ENCODE measurements at places on chromosomes 4 and X. TPM values are rescaled to one million over a fixed set of nuclear protein-coding genes. Genes with fewer than 3 reads are reported as not detected.

PITX2 gene
- total RNA-seq, result not detected

ITIH6 gene
- not detected for total RNA-seq

NDNF gene
- total RNA-seq, result 9.7 TPM

TLR8 gene
- not detected for total RNA-seq

PFKFB1 gene
- total RNA-seq, result not detected

DNA sequence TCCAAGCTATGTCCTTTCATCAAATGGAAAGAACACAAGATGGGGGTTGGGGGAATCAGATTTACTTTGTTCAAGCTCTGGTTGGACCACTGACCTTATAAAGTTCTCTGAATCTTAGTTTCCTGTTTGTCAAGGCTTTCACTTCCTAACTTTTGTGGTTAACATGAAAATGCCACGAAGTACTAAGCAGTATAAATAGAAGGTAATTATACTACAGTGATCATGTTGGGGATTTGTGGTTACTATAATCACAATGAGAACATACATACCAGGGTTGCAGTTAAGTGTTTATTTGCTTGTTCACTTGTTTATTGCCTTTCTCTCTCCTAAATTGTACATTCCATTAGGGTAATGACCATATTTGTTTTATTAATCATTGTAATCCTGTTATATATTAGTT lies 53.2 kb downstream of the SPRY1 start:
- DNase-seq, result no peak
- H3K36me3 ChIP-seq, result no peaks in the 10 kb centered on the region
- no peaks in the 10 kb centered on the region for H3K27me3 ChIP-seq
- H3K4me1 ChIP-seq, result no peaks in the 10 kb centered on the region
- H3K27ac ChIP-seq, result no peak overlapping the region

DNA sequence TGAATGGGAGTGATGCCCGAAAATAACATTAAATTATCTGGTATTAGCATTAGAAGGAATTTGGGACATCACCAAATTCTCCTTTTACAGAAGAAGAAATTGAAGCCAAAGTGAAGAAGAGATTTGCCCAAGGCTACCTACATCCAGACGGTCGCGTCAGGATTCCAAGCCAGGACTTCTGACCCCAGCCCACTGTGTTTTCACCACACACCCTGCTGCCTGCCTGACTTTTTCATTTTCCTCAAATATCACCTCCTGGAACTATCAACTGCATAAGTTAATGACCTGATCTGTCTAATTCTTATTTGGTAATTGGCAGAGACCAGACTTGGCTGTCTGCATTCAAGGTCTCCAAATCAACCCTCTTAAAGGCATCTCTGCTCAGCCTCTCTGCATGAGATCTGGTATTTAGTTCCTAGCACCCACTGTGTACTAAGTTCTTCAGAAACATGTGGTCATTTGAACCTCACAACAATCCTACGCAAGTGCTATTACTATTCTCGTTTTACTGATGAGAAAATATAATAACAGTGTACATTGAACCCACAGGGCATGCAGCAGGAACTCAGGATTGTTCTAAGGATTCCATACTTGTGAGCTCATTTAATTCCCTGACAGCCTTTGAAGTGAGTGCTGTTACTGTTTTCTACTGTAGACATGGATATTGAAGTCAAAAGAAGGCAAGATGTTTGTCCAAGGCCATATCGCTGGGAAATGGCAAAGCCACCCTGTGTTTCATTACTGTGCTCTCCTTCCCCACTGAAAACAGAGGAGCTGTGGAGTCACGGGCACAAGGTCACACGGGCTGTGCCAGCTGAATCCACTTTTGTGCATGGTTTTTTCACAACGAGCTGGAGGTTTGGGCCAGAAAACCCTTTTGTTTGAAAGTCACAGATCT lies 195.2 kb upstream of the C1QTNF7 start:
- DNase-seq, result no peak
- H3K4me3 ChIP-seq, result no peak overlapping the region
- H3K36me3 ChIP-seq, result no peaks in the 10 kb centered on the region
- no peaks in the 10 kb centered on the region for H3K27me3 ChIP-seq
- peak overlapping the region; percentile 33 for H3K27ac ChIP-seq

DNA sequence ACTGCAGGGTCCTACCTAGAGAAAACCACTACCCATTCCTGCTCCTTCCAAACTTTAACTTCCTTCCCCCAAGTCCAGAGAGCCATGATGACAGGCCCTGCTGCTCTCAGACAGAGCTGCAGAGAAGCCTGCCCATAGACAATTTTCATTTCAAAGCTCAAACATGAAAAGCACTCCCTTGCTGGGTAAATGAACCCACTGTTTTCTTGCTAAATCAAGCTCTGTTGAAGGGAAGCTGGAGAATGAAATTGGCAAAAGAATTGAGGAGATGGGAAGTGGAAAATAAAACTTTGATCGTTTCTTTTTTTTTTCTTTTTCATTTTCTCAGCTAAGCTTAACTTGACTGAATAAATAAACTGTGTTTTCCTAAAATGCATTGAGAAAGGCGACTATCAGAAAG lies 331.1 kb upstream of the CPEB2 start:
- no peak overlapping the region for H3K27ac ChIP-seq
- H3K27me3 ChIP-seq, result no peaks in the 10 kb centered on the region
- no peaks in the 10 kb centered on the region for H3K4me1 ChIP-seq
- no peak for DNase-seq
- no peak overlapping the region for H3K4me3 ChIP-seq

DNA sequence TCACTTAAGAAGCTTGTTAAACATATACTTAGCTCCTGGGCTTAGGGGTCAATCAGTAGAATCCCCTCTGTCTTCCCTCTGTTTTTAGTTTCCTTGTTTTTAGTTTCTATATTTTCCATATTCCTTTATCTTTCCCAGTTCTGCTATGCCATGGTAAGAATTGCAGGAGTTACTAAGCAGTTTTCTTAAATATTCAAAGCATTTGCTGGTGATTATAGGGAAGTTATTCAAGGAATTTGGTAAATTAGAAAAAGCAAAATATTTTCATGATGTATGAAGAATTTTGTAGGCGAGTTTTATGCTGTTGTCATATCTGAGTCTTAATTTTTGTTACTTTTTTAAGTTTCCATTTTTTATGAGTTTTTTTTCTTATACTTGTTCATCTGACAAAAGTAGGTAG lies 91.6 kb upstream of the NUDT6 start:
- H3K27me3 ChIP-seq, result no peaks in the 10 kb centered on the region
- H3K27ac ChIP-seq, result no peak overlapping the region
- no peak for DNase-seq

DNA sequence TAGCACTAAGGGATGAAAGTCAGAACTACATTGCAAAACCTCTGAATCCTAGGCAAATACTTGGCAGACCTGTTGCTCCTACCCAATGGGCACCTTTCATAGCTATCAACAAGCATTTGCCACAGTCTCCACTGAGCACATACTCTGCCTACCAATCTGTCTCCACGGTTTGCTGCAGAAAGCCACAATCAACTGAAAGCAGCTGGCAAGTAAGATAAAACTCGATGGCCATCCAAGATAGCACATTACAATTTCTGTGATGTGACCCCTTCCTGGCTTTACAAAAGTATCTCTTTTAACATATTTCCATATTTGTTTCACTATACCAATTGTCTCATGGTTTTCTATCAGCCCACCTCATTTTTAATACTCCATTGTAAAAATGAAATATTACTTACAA lies 1060.5 kb upstream of the INTU start:
- DNase-seq, result no peak
- H3K27me3 ChIP-seq, result no peaks in the 10 kb centered on the region
- H3K4me1 ChIP-seq, result no peaks in the 10 kb centered on the region
- no peaks in the 10 kb centered on the region for H3K36me3 ChIP-seq

- no peaks in the 10 kb centered on the region for H3K27me3 ChIP-seq
- H3K4me1 ChIP-seq, result peaks cover 11% of the 10 kb centered on the region
- H3K27ac ChIP-seq, result peak overlapping the region; percentile 79
- DNase-seq, result peak; percentile 80
- no peak overlapping the region for H3K4me3 ChIP-seq
Observed at GRCh38 chr4:57102050-57102624, 8.0 kb downstream of the IGFBP7 start.

DNA sequence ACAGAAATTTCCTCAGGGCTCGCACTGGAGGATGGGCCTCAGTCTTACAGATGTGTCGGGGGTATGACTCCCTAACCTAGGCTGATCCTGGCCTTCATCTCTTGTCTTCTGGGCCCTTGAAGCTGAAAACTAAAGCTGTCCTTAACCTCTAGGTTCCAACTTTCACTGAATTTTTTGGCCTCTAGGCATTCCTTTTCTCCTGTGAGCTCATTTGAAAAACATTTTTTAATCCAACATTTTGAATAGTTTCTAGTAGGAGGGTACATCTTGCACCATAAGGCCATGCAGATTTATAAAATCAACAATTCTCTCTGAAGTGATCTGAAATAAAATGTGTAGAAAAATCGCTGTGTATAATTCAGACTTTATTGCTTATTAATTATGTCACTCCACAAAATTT lies 19.7 kb downstream of the RWDD4 start:
- H3K36me3 ChIP-seq, result no peaks in the 10 kb centered on the region
- no peak for DNase-seq
- no peak overlapping the region for H3K27ac ChIP-seq
- H3K4me1 ChIP-seq, result no peaks in the 10 kb centered on the region

- H3K36me3 ChIP-seq, result no peaks in the 10 kb centered on the region
- H3K27ac ChIP-seq, result no peak overlapping the region
- no peaks in the 10 kb centered on the region for H3K4me1 ChIP-seq
- H3K27me3 ChIP-seq, result no peaks in the 10 kb centered on the region
- no peak for DNase-seq
- H3K4me3 ChIP-seq, result peak overlapping the region; percentile 66
Observed at GRCh38 chr4:76951672-76952010, 2.1 kb downstream of the SEPTIN11 start.

DNA sequence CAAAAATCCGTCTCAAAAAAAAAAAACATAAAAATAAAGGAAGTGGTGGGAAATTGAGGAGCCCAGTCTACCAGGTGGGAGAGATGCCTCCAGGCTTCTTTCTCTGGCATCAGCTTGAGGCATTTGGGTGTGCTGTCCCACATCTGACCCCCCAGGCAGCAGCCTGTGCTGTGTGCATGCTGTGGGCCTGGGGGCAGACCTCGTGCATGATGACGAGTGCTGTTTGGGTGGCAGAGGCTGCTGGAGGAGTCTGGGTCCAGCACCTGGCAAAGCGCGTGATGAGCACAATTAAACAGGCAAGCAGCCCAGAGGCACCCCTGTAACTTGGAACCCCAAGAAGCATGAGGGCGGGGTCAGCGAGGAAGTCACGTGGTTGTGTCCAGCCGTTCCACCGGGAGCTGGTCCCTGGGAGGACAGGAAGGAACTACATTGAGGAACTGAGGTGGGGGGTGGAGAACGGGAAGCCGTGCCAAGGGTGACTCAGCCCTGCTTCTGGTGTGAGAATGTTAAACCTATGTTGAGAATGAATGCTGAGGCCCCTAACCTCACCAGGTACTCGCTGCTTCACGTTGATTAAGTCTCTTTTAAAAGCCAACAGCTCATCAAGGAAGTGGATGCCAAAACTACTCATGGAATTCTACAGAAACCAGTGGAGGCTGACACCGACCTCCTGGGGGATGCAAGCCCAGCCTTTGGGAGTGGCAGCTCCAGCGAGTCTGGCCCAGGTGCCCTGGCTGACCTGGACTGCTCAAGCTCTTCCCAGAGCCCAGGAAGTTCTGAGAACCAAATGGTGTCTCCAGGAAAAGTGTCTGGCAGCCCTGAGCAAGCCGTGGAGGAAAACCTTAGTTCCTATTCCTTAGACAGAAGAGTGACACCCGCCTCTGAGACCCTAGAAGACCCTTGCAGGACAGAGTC lies 6.1 kb downstream of the TACC3 start:
- H3K27ac ChIP-seq, result peak overlapping the region; percentile 52
- no peaks in the 10 kb centered on the region for H3K27me3 ChIP-seq
- H3K4me1 ChIP-seq, result no peaks in the 10 kb centered on the region

DNA sequence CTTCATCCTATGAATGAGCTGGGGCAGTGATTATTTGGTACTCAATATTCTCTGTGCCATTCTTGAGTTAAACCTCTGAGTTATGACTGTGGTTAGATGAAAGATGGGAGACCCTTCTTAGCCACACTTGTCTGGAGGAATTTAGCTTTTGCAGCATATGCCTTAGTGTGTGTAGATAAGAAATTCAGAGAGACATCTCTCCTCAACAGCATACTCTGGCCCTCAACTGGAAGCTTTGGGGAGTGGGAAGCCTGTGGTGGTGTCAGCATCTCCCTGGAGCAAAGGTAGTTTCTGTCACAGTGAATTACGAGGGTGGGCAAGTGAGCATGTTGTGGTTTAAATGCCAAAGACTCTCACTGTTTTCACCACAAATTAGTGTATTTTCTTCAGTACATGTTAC lies 58.7 kb downstream of the UGT2A3 start:
- H3K27me3 ChIP-seq, result no peaks in the 10 kb centered on the region
- DNase-seq, result no peak
- H3K27ac ChIP-seq, result no peak overlapping the region
- H3K4me1 ChIP-seq, result no peaks in the 10 kb centered on the region
- no peaks in the 10 kb centered on the region for H3K36me3 ChIP-seq

GRCh38 chr4:17765514-17766286 lies 15.7 kb downstream of the FAM184B start:
- no peak overlapping the region for H3K27ac ChIP-seq
- H3K4me3 ChIP-seq, result no peak overlapping the region
- H3K36me3 ChIP-seq, result no peaks in the 10 kb centered on the region
- no peak for DNase-seq
- no peaks in the 10 kb centered on the region for H3K27me3 ChIP-seq

GRCh38 chr4:140239311-140239710 lies 85.3 kb upstream of the MAML3 start:
- peaks cover 16% of the 10 kb centered on the region for H3K4me1 ChIP-seq
- no peaks in the 10 kb centered on the region for H3K27me3 ChIP-seq
- H3K4me3 ChIP-seq, result no peak overlapping the region
- no peak for DNase-seq
- H3K27ac ChIP-seq, result peak overlapping the region; percentile 88
- no peaks in the 10 kb centered on the region for H3K36me3 ChIP-seq

DNA sequence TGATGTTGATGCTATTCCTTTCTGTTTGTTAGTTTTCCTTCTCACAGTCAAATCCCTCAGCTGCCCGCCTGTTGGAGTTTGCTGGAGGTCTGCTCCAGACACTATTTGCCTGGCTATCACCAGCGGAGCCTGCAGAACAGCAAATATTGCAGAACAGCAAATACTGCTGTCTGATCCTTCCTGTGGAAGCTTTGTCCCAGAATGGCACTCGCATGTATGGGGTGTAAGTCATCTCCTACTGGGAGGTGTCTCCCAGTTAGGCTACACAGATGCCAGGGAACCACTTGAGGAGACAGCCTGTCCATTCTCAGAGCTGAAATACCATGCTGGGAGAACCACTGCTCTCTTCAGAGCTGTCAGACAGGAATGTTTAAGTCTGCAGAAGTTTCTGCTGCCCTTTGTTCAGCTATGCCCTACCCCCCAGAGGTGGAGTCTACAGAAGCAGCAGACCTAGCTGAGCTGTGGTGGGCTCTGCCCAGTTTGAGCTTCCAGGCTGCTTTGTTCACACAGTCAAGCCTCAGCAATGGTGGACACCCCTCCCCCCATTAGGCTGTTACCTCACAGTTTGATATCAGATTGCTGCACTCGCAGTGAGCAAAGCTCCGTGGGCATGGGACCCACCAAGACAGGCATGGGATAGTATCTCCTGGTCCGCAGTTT lies 74.9 kb downstream of the SPIN3 start:
- no peaks in the 10 kb centered on the region for H3K27me3 ChIP-seq
- no peaks in the 10 kb centered on the region for H3K36me3 ChIP-seq
- no peak for DNase-seq
- H3K27ac ChIP-seq, result no peak overlapping the region
- no peaks in the 10 kb centered on the region for H3K4me1 ChIP-seq
